ENCODE measurements at places on chromosomes 16 and 17.

GRCh38 chr16:66944054-66944441 lies 8.7 kb downstream of the CES2 start:
- DNase-seq: no peak

- DNase-seq: no peak
Observed at GRCh38 chr17:40854175-40854814, 12.7 kb downstream of the KRT12 start.

- no peak for DNase-seq
Observed at GRCh38 chr17:34736611-34737010, 157.2 kb downstream of the TMEM132E start.

- no peak for DNase-seq
Observed at GRCh38 chr17:60154616-60155426, 5.0 kb downstream of the CA4 start.

DNA sequence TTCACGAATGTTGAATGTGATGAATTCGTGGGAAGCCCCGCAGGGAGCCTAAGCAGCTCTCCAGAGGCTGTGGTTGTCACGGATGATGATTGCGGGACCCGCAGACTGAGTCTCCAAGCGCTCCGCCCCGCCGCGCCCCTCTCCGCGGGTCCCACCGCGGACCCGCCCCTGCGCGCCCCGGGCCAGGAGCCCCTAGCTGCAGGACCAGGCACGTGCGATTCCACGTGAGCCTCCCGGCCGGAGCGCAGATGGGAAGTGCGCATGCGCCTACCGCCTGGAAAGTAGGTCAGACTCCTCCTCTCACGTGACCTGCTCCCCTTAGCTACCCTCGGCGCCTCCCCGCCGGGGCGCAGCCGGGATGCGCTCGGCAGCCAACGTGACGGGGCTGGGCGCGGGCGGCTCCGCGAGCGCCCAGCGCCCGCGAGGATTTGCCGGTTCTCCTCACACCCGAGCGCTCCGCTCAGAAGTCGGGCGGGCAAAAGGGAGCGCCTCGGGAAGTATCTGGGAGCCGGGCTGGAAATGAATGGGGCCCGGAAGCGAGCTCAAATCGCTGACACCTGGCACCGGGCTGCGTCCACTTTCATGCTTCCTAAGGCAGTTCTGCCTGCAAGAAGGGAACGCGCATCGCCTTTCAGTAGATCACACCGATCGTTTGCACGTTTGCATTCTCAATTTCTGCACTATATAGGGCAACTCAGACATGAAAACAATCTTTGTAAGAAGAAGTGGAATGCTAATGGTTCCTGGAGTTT lies 26.4 kb upstream of the HLF start:
- DNase-seq: peak; percentile 71

GRCh38 chr16:75868636-75869632 lies 142.6 kb upstream of the CPHXL start:
- DNase-seq: no peak

- DNase-seq: no peak
Observed at GRCh38 chr17:39165178-39165840, 652 bp downstream of the ARL5C start.

GRCh38 chr16:61432421-61432820 lies 603.8 kb downstream of the CDH8 start:
- DNase-seq: no peak

- DNase-seq: no peak
Observed at GRCh38 chr17:81028506-81028858, 6.5 kb upstream of the BAIAP2 start.

- no peak for DNase-seq
Observed at GRCh38 chr16:72739577-72739976, 308.4 kb downstream of the ZFHX3 start.

- no peak for DNase-seq
Observed at GRCh38 chr17:79624718-79625478, 14.0 kb upstream of the RBFOX3 start.

DNA sequence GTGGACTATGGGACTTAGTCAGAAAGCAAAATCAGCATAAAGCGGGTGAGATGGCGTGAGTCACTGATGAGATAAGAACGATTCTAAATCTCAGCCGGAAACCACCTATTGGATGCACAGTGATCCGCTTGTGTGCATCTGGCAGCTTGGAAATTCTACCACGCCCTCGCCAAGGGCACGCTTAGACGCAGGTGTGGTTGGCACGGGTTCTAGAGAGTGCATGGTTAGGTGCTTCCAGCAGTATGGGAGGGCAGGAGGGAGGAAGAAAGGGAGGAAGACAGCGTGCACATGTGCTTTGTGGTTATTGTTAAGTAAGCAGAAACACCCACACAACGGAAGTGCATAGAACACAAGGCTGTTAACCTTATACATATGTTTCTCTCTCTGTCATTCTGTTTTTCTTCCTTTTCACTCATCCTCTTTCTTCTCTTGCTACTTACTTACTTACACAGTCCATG lies 374.0 kb upstream of the ASIC2 start:
- DNase-seq: no peak

- DNase-seq: no peak
Observed at GRCh38 chr16:56190677-56191155, 573 bp upstream of the GNAO1 start.

- no peak for DNase-seq
Observed at GRCh38 chr16:13439766-13440165, 480.2 kb upstream of the ERCC4 start.

DNA sequence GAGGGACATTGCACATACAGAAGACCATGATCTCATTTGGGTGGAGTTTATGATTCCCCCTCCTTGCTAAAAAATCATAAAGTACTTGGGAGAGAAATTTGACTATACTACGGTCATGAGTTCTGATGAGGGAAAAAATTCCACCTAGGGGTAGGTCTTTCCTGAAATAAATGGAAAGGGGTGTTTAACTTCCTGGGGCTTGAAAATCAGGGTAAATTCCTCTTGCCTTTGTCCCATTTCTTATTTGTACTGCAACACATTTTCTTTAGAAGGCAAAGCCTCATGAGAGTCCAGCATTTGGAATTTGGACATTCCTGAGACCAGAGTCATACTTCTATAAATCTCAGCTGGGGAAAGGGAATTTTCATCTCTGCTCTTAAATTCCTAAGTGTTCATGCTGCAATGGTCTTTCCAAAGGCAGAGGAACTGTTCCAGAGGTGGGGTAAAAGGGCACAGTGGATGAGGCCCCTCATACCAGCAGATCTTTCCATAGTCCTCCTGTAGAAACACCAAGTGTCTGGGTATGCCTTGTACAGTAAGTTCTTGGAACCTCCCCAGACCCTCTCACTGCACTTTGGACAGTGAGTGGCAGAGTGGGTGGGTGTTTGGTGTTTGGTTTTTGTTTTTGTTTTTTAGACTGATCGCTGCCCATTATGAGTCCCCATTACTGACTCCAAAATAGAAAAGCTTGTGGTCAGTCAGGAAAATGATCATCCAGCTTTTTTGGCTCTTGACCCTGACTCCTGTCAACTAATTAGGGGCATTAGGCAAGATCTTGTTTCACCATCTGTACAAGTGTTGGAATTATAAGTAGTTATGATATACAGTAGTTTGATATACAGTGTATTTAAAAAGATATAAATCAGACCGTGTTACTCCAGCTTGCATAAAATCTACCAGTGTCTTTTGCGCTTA lies 6.0 kb downstream of the LYRM1 start:
- DNase-seq: no peak

GRCh38 chr17:30716461-30717290 lies 107.8 kb downstream of the CRLF3 start:
- no peak for DNase-seq

DNA sequence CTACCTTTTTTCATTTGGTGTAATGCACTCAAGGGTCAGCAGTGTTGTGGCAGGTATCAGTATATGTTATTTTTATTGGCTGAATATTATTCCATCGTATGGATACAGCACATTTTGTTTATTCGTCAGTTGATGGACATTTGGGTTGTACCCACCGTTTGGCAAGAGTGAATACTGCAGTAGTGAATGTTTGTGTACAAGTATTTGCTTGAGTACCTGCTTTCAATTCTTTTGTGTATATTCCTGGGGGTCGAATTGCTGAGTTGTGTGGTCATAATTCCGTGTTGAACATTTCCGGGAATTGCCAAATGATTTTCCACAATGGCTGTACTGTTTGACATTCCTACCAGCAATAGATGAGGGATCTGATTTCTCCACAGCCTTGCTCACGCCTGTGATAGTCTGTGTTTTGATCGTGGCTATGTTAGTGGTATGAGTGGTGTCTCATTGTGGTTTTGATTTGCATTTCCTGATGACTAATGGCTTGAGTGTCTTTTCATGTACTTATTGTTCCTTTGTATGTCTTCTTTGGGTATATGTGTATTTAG lies 108.4 kb downstream of the OR1D5 start:
- DNase-seq: no peak

DNA sequence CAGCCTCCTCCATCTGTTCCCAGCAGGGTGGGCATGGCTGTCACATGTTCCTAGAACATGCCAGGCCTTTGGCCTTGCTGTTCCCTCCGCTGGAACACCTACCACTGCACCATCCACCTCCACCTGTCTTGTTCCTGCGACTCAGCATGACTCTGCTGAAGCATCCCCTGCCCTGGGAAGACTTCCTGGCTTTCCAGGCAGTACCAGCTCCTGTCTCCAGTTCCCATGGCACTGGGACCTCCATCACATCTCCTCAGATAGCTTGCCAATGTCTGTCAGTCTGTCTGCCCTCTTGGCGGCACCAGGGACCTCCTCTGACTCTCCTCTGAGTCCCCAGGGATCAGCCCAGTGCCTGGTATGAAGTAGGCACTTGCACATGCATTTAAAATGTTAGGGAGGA lies 15.7 kb downstream of the PDP2 start:
- DNase-seq: no peak

DNA sequence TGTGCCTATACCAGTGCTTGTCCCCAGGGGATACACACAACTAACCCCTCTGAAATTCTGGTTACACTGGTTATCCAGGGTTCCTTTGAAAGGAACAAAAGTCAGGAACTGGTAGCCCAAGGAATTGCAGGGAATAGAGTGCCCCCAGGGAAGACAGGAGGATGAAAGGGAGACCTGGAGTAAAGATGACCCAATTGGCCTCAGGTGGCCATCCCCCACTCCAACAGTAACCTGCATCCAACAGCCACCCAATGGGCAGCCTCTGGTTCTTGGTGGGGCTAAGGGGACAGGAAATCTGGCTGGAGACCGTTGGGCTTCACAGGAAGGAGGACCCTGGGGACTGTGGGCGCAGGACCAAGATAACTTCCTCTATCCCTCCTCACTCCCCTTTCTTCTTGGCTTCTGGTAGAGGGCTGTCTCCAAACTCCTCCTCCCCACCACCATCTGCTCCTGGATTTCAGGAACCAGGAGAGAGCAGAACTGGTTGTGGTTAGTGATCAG lies 826 bp upstream of the MPO start:
- DNase-seq: no peak

DNA sequence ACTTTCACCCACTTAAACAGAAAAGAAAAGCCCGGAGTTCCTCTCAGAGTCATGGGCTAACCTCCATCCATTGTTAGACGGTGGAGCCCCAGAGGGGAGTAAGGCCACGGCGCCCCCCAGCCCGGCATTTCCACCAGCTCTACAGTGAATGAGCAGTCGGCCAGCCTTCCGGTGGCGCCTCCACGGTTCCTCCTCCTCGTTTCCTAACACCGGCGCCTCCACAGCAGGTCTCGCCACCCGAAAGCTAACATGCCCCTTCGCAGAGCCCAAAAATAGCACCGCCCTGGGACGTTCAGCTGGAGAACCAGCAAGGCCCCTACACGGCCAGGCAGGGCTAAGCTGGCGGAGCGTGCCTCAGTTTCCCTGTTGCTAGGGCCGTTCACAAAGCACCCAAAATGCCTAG lies 858 bp downstream of the MMD start:
- peak; percentile 21 for DNase-seq

DNA sequence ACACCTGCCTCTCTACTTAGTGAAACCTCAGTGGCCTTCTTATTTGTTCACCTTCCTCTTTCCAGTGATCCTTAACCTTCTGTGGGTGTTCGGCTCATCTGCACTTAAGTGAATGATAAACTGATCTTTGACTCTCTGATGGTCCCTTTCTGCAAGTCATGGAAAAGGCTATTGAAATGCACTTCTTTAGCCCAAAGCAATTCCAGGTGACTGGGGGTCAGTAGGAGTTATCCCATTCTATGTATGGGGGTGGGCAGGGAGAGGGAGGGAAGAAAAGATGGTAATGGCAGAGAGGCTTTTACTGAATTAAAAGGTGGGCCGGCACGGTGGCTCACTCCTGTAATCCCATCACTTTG lies 170.8 kb downstream of the RGS9 start:
- DNase-seq: no peak

GRCh38 chr17:61291451-61292285 lies 108.0 kb upstream of the TBX2 start:
- DNase-seq: no peak

- DNase-seq: no peak
Observed at GRCh38 chr17:41653892-41654677, 29.7 kb upstream of the KRT17 start.

DNA sequence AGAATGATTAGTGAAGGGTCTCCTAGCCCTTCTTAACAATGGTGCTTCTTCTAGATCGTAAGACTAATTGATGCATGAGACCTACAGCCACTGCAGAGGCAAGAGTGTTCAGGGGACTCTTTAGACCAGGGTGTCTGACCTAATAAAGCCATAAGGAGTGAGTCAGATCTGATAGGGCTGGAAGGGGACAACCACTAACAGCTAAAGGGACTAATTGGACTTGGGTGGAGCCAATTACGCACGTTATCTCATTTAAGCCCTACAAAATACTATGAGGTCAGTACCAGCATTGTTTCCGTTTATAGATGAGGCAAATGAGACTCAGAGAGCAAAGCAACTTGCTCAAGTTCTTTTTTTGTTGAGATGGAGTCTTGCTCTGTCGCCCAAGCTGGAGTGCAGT lies 14.5 kb upstream of the RNF222 start:
- no peak for DNase-seq

DNA sequence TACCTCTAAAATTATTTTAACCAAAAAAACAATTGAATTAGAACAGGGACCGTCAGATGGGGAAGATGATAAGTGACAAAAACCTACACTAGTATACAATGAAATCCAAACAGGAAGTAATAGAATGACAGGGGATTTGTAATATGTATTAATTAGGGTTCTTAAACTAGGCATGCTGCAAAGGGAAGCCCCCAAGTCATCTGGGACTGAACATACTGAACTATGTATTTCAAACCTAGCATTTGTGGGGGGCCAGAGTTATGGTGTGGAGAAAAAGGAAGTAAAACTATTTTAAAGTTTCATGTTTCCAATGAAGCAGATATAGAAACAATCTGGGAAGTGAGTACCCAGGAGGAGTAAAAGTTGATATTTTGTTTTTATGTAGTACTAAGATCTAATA lies 133.2 kb upstream of the HS3ST3A1 start:
- DNase-seq: no peak
